MV-4-11 (cell line): ENCODE measurements at places on chromosomes 2 and 18.

GRCh38 chr2:49004036-49004626, 150.2 kb downstream of the FSHR start:
- DNase-seq = peak; percentile 42

- peak; percentile 77 for DNase-seq
Observed at GRCh38 chr2:160294339-160294803, 94.3 kb upstream of the ITGB6 start.

DNA sequence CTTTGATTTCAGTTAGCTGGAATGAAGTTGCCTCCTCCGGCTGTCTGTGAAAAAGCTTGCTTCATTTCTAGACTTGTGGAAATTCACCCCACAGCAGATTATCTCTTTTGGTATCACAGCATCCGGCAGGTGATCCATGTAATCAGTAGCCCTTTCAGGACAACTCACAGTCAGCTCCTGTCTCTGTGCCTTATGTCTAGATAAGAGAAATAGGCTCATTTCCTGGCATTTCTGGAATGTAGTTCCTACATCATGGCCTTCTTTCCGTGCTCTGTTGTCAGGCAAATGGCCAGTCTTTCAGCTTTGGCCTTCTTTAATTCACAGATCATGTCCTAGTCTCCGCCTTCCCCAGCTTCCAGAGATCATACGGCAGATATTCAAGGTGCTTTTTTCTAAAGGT, 455.4 kb downstream of the NUP35 start:
- no peak for DNase-seq

DNA sequence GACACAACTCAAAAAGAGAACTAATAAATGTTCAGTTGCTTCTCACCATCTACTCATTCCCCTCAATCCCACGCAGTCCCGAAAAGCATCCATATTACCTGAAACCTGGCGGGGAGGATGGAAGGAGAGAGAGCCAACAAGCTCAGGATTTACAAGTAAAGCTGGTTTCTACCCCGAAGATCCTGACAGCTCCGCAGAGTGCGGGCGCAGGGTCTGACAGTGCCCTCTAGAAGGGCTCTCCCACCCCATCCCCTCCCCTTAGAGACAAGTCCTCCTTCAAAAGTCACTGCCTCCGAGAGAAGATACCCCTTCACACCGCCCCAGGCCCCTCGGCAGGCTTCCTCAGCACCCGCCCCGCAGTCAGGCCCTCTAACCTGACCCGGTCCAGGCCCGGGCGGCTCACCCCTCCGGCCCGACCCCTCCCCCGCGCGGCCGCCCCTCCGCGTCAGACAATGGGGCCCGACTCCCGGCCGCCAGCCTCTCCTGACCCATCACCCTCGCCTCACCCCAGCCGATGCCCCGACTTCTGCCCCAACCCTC, 550 bp downstream of the RAB1A start:
- DNase-seq = no peak

GRCh38 chr2:36404318-36404717, 48.7 kb downstream of the CRIM1 start:
- no peak for DNase-seq

DNA sequence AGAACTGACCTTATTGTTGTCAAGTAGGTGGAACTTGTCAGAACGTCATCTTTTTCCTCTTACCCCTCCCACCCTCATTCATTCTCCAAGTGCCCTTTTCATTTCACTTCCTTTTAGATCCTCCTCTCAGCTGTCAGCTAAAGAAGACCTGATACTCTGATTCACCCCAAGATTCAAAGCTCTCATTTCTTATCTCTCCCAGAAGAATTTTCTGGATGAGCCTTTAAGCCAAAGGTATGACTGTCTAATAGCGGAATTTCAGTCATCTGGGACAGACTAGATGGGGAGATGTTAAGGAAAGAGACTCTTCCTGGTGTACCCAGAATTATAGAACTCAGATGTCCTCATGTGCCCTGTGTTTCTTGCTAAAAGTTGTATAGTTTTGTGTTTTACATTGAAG, 53.9 kb downstream of the TCF7L1 start:
- peak; percentile 25 for DNase-seq

DNA sequence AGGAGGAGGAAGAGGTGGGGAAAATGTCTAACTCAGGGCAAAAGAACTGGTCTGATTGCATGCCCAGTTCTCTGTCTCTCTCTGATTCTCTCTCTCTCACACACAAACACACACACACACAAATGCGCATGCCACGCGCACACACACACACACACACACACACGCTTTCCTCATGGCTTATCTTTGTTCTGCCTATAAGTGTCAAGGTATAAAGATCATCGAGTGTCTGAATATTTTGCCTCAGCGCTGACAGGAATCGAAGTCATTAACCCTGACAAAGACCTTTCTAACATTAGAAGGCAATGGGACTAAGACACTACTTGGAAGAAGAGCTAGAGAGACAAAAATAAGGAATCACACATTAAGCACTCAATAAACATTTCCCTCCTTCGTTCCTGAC, 497.1 kb upstream of the KLHL29 start:
- DNase-seq = no peak

DNA sequence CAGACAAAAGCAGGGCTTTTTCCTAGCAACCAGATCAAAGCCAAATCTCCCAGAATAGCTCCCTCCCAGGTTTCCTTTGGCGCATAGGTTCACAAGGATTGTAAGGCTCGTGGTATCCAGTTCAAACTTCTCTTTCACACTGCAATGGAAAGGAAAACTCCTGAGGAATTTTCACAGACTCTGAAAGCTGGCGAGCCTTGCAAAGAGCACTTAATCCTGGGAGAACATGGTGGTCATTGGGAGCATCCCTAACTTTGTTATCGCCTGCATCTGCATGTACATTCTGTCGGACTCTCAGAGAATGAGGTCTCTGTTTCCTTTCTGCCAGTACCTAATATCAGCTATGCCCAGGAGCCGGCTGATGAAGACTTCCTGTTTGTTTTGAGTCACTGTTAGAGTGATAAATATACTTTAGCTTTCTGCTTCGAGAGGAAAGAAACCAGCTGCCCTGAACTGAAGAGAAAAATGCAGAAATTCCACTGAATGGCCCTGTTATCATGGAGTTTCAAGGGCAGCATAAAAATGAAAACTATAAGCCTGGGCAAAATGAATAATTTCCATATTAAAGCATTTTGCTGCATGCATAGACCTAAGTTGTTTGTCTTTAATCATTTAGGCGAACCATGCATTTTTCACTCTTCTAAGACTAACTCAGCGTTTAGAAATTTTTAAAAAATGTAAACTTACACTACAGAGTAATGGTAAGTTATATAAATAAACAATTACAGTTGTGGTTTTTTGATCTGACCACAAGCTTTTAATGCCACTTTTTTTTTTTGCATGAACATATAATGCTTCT, 76.4 kb upstream of the ZEB2 start:
- DNase-seq = peak; percentile 30

DNA sequence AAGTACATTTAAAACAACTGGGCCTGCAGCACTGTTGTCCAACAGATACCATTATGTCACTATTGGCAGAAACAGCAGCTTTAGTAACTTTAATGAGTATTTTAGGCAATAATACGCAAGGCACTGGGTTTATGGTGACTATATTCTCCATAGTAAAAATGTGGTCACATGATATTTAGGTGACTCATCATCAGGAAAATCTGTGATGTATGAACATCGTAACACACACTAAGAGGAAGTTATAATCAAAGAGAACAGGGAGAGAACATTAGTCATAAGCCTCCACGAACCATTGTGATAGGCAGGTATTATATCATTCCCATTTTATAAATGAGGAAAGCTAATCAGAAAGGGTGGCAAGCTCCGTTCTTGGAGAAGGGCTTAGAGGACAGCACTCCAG, 36.9 kb downstream of the RAPH1 start:
- peak; percentile 79 for DNase-seq

GRCh38 chr2:235669269-235669831, 175.5 kb downstream of the AGAP1 start:
- DNase-seq = no peak

- DNase-seq = no peak
Observed at GRCh38 chr2:226873826-226874225, 38.0 kb downstream of the RHBDD1 start.

- DNase-seq = no peak
Observed at GRCh38 chr2:176518823-176519222, 249.6 kb downstream of the MTX2 start.

DNA sequence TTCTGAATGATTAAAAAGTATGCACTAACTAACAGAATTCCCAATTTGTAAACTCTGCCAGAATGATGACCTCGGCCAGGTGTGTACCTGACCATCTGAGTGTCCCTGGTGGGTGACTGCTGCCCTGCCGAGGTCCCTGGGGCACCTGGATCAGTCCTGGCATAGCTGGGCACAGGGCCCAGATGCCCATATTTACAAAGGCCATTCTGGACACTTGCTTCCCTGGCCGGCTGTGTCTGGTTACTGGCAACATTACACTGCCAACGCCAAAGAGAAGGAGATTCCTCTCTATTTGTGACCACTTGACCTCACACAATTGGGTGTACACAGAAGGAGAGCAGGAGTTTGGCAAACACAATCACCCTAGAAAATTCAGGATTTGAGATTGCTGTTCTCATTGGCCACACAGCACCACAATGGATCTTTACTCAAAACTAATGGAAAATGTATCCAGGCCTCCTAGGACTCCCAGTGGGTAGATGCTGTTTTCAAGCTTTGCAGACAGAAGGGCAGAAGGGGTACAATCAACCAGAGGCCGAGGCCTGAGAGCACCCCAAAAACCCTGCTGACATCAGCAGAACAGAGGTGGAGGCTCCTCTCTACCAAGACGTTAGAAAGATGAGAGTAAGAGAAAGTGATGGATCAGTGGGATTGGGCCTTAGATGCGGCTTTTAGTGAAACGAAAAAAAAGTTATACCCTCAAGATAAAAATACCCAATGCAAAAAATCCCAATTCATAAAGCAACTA, 58.3 kb upstream of the PXDN start:
- no peak for DNase-seq

GRCh38 chr18:77346208-77346810, 96.7 kb downstream of the GALR1 start:
- no peak for DNase-seq

GRCh38 chr2:223669453-223670225, 67.5 kb upstream of the SCG2 start:
- peak; percentile 65 for DNase-seq

- no peak for DNase-seq
Observed at GRCh38 chr2:205686783-205687640, 4.7 kb downstream of the NRP2 start.

DNA sequence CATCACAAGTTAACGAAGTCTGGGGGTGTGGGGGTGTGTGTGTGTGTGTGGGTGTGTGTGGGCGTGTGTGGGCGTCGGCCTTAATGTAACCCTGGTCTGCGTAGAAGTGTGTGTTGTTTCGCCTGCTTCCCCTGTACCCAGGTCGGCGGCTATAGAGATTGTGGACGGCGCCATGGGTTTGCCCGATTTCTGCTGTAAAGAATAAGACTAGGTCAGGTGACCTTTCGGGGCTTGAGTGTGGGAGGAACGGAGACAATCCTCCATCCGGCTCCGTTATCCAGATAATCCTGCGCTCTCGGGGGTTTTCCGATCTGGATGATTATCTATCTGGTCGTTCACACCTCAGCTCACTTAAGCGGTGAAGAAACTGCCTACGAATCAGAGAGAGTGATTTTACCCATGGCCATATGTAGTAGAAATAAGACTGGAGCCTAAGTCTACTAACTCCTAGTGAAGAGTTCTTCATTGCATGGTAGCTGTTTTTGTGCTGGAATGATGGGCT, 543 bp downstream of the HADHB start:
- peak; percentile 23 for DNase-seq

- DNase-seq = no peak
Observed at GRCh38 chr18:28175930-28176697, 816 bp downstream of the CDH2 start.

GRCh38 chr2:10811517-10811916, 1.1 kb downstream of the PDIA6 start:
- DNase-seq = no peak

DNA sequence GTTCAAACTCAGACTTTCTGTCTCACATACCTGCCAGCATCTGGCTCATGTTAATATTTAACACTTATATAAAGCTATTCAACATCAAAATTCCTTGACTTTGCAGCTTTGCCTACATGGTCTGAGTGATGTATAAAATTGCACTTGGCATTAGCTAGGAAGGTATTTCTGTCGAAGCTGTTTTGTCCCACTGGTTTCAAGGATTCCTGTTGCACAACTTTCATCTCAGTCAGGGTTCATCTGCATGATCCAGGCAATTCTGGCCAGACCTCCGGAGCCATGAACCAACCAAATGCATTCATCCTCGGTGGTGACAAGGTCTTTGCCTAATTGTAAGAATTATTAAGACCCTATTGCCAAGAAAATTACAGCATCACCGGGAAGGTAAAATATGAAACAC, 185.4 kb downstream of the ZEB2 start:
- no peak for DNase-seq

DNA sequence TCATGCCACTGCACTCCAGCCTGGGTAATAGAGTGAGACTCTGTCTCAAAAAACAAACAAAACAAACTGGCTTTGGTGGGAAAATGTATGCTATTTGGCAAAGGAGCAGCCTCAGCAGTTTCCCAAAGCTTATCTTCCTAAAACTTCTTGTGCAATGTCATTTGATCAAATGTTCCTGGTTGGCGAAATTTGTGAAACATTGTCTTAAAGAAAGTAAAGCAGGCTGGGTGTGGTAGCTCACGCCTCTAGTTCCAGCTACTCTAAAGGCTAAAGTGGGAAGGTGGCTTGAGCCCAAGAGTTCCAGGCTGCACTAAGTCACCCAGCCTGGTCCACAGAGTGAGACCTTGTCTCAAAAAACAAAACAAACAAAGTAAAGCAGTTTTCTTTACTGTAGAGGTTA, 17.3 kb upstream of the TAF4B start:
- no peak for DNase-seq

DNA sequence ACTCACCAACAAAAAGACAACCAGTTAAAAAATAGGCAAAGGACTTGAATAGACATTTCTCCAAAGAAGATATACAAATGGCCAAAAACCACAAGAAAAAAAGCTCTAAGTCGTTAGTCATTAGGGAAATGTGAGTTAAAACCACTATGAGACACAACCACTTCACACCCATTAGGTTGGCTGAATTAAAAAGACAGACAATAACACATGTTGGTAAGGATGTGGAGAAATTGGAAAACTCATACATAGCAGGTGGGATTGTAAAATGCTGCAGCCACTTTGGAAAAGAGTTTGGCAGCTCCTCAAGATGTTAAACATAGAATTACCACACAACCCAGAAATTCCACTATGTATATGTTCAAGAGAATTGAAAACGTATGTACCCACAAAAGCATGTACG, 117.6 kb upstream of the SPATS2L start:
- peak; percentile 52 for DNase-seq

DNA sequence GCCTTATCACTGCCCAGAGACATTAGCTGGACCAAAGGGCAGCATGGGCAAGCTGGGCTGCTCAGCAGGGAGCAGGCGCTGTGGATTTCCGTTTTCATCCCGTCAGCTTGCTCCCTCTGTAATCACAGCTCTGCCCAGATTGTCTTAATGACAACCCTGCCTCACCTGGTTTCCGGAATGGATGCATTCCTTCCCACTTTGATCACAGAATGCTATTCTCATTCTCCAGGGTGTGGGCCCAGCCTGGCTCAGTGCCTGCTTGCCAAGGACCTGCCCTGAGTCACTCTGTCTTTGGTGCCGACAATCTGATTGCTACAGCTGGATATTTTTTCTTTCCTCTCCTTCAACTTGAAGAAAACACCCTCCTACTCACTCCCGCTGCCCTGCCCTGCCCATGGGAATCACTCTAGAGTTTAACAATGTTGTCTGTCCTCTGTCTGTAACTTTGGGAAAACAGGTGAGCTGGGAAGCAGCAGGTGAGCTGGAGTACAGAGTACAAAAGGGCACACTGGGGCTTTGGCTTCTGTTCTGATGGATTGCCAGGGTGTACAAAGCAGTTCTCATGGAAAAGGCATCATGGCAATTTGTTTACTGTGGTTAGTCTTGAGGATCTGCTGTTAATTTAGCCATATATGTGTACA, 27.2 kb upstream of the FAM136A start:
- DNase-seq = no peak
